ENCODE measurements at places on chromosomes 12 and 14. TPM values are rescaled to one million over a fixed set of nuclear protein-coding genes. Genes with fewer than 3 reads are reported as not detected.
A peak's percentile ranks its signal among the peaks of the same experiment; 100 is the strongest.

DNA sequence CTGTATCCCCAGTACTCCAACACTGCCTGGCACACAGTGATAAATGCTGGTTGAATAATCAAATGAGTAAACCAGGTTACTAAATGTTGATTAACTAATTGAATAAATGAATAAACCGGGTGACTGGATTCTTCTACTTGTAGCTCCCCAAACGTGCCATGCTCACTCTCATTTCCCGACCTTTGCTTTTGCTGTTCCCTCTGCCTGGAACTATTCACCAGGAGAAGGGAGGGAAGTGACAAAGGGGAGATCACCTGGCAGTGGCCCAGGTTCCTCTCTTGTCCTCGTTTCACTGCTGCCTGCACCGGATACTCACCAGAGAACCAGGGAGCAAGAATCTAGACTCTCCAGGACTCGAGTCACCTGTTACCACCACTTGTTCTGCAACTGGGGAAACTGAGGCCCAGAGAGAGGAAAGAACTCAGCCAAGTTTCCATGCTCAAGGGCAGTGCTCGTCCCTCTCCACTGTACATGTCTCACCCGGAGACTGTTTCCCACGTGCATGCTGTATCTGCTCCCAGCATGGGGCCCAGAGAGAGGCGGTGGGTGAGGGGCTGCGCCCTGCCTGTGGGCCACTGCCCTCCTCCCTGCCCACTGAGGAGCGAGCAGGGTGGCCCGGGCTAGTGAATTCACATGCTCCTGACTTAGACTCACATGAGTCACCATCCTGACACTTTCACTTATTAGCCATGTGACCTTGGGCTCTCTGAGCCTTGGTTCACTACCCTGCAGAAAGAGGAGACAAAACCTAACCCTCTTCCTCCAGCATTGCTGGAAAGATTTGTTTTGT, 17.7 kb upstream of the POP5 start:
- no peak for DNase-seq

- DNase-seq = no peak
Measured at GRCh38 chr14:57464008-57464730, 29.5 kb downstream of the CCDC198 start.

GRCh38 chr14:72332871-72333270, 400.6 kb downstream of the RGS6 start:
- no peak for DNase-seq

DNA sequence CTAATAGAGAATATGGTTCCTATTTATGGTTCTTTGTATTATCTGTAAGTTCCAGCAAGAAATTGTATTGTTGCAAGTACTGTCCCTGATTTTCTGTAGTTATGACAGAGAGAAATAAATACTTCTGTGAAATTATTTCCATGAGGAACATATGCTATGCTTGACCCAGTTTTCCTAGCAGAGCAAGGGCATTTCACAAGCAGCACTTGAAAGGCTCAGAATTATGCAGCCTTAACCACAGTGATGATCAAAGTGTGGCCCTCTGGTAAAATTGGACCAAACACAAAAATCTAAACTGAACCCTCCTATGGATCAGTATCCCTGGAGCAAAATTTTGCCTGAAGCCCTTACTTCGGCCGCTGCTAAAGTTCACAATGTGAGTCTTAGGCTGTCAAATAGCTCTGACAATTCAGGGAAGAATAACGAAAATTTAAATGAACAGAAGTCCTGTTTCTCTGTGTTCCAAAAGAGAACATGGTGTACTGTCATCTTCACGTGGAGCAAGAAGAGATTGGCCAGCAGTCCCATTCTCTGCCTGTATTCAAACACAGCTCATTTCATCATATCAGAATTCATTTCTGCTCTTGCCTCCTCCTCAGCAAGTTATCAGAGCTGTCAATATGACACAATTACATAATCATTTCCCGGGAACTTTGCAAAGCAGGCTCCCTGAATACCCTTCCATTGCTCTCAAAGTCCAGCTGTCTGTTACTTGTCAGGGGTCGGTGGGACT, 471.9 kb downstream of the RPS29 start:
- no peak for DNase-seq

Gene TCP11L2
- total RNA-seq = 42.7 TPM

Gene MED13L
- total RNA-seq = 54.1 TPM

GRCh38 chr12:70070494-70071007, 172.7 kb upstream of the CNOT2 start:
- DNase-seq = no peak

DNA sequence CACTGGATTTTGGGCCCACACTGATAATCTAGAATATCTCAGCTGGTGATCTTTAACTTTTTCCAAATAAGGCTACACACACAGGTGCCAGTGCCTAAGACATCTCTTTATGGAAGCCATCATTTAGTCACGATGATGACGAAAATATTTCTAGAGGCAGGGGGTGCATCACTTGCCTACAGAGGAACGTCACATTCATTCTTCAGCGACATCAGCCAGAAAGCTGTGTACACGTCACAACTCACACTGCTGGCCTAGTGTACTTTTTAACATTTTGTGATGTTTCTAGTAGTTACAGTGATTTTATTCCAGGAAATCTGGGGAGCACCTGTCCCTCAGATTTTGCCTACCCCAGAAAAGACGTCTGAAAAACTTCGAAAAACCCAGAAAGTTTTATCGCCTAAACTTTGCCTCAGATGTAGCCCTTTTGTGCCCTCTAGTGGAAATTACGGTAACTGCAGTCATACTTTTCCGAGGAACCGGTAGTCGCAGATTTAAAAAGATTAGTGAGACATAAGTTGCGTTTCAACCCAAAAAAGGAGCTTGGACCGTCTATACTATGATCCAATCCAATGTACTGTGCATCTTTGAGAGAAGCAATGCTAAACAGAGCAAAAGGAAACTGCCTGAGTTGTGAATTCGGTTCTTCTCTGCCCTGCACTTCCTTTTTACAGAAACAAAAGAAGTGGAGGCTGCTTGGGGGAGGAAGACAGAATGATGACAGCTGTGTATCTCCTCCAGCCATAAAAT, 64.3 kb upstream of the STON2 start:
- peak; percentile 42 for DNase-seq

DNA sequence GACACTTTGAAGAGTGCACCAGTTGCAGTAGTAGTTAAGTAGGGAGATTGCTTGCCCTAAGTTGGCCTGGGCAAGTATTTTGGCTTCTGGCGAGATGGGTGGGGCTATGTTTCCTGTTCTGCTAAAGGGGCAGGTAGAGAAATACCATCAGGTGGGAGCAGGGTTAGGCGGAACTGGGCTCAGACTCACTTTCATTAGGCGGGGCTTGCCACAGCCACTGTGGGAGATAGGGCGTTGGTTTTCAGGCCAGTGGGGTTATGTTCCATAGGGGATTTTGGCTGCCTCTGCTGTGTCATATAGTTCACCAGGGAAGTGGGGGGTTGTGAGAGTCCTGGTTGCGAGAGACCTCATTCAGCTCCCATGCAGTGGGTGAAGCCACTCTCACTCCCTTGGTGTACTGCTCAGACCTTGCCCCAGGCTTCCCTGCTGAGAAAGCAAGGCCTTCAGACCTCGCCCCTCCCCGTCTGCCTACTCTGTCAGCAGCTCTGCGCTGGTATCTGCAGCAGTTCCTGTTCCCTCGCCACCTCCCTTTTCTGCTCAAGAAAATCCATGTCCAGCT, 43.3 kb downstream of the AEBP2 start:
- DNase-seq = no peak

DNA sequence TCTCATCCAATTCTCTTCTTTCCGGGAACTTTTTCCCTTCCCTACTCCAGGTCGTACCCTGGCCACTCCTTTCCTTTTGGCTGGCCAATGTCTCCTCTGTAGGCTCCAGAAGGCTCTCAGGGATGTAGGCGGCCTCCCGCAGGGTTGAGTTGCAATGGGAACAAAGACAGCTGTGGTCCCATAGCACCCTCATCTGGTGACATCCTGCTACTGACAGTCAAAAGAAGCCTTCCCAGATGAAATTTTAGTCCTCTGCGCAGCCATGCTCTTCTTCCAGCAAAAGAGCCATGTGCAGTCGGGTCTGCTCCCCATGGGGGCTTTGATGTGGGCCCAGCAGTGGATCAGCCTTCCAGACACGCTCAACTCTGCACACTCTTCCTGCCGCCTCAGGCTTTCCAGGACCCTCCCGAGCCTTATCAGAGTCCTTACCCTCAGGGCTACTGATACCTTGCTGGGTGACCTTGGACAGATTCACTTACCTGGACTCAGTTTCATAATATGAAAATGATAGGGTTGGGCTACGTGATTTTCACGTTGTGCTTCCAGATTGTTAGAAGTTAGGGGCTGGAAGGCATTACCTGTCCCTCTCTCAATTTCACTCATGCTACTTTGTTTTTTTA, 5.5 kb upstream of the CELA1 start:
- peak; percentile 68 for DNase-seq

DNA sequence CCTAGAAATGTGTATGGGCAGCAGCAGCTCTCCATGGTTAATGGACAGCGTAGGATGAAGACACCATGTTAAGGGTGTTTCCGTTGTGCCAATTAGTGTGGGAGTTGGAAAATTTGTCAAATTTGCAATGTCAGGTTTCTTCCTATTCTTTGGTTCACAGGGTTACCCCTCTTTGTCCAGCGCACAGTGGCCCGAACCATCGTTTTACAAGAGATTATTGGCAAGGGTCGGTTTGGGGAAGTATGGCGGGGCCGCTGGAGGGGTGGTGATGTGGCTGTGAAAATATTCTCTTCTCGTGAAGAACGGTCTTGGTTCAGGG, 26.0 kb upstream of the TAMALIN start:
- no peak for DNase-seq

Gene NGB
- not detected for total RNA-seq

Gene HCAR2
- not detected for total RNA-seq

Gene RDH12
- total RNA-seq = not detected

GRCh38 chr14:102736956-102737355, 40.3 kb upstream of the TRAF3 start:
- DNase-seq = no peak

Gene PPP2R3C
- total RNA-seq = 40.3 TPM

DNA sequence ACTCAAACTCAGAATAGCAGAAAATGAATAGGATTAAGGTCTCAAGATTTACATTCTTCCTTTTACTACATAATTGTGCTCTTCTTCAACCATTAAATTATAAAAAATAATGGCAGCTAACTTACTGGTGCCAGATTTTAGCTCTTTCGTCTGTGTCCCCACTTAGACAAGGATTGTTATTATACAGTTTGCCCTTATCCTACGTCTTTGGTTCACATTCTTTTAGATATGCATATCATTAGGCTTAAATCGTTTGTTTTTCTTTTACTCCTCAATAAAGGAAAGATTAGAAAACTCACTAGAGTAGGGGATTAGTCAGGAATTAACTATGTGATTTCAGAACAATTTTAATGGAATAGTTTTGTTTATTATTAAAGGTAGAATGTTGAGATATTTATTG, 129.6 kb upstream of the GARIN2 start:
- no peak for DNase-seq

GRCh38 chr12:52907092-52907810, 2.4 kb upstream of the KRT8 start:
- DNase-seq = no peak

DNA sequence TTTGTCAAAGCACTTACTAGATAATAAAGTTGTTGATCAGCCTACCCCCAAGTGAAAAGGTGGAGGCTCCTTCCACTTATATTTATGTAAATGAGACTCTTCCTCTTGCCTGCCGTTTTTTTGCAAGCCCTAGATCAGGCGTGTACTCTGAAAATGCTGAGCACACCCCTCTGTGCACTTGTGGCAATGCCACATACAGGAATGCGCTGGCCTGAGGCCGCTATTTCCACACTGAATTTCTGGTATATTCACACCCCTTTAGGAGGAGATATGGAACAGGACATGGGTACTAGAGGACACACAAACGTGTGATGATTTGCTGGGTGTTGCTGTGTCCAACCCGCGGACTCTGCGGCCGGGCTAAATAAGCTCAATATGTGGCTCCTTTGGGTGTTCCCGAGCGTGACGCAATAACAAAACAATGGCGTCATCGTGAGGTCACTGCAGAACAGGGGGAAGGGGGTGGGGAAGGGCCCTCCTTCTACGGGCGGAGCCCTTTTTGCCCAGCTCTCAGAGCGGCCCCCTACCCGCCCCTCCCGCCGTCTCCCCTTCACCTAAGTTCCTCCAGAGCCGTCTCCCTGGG, 554 bp upstream of the TSPAN31 start:
- DNase-seq = peak; percentile 65

Gene A2M
- 24.3 TPM for total RNA-seq

DNA sequence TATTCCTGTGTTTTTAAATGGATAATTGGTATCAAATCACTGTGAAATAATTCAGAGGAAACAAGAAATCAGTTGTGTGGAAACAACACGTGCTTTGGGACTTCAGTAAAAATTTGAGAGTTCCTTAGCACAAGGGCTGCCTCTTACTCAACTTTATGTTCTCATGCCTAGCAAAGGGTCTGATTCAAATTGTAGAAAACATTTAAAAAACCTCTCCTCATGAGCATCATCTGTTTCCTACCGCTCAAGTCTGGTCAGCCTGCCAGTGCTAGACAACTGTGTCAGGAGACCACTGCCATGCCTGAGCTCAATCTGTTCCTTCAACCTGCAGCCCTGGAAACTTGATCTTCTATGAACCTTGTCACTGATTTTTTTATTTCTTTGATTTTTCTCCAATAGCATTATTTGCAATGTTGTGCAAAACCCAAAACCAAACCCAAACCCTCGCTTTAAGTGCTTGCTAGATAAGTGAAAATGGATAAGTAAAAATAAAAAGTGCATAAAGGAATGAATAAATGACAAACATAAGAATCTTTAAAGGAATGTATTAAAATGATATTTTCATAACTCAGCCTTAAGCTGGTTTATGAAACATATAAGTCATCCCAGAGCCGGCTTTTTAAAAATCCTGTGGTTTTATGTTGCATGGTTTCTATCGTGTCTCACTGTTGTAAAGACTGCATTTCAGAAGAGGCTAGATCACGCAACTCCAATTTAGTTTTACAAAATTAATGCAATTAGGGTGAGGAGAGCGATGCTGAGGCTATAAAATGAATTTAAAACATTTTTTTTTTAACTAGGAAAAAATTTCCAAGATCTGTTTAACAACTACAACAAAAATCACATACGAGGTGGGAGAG, 361.2 kb upstream of the PDE3A start:
- DNase-seq = no peak

DNA sequence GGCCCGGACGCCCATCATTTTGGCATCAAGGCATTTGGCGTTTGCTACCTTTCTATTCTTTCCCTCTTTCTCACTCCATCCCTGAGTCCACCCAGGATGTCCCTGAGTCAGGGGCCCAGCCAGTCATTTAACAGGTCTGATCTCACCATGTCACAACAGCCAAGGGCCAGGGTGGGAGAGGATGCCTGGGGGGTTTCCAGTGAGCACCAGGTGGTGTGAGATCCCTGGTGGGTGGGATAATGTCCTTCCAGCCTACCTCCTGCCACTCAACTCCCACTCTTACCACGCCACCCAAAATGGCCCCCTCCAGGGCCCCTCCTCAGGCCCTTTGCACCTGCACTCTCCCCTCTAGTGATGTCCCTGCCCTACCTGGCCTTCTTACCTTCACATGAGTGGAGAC, 310.8 kb downstream of the BCL11B start:
- DNase-seq = no peak

Gene MORN3
- total RNA-seq = 0.26 TPM

Gene VCPKMT
- total RNA-seq = 1.9 TPM

GRCh38 chr12:45336331-45336730, 120.4 kb downstream of the ANO6 start:
- DNase-seq = peak; percentile 43

Gene GZMH
- not detected for total RNA-seq

GRCh38 chr12:121038861-121039668, at the start of gene OASL:
OASL (minus strand) TSS chr12:121039246; CDS start chr12:121038971, 275 bp downstream.
- DNase-seq = no peak
